ENCODE measurements at places on chromosomes 4 and X.

GRCh38 chrX:107566604-107567262 lies 61.6 kb upstream of the PRPS1 start:
- no peak for DNase-seq

- peak; percentile 34 for DNase-seq
Measured at GRCh38 chr4:95165926-95166524, 382.7 kb downstream of the UNC5C start.

- DNase-seq = no peak
Measured at GRCh38 chr4:127469959-127470809, 162.6 kb upstream of the INTU start.

DNA sequence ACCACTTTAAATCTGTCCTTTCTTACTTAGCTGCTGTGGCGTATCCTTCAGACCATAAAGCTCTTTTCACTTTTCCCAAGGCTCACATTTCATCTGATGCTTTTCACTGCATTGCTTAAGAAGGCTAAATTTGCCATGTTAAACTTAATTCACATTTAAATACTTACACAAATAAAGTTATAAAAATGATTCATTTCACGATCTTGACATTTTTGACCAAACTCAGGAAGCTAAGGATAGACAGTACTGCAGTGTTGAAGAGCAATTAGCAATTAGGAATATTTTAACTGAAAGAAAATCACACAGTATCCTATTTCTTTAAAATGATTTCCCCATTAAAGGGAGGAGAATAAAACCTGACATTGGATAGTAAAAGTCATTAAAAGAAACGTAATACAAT lies 1038.6 kb downstream of the STPG2 start:
- DNase-seq = no peak

DNA sequence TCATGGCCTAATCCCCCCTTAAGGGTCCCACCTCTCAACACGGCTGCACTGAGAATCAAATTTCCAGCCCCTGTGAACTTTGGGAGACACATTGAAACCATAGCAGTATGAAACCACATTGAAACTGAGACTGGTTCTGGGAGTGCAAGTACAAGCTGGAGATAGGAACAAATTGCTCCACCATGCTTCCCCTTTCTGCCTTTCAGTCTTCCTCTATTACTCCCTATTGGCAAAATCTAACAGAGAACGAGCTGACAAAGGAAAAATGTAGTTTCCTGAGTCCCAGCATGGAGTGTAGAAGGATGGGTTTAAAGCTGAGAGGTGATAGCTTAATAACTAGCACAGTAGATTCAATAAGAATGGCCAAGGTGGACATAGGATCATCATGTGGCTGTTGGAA lies 161.7 kb upstream of the RPL34 start:
- DNase-seq = no peak

GRCh38 chrX:15942307-15942706 lies 87.7 kb upstream of the AP1S2 start:
- DNase-seq = no peak

All from hematopoietic multipotent progenitor cell treated with erythropoietin and hydrocortisone succinate and interleukin-3 and kit ligand, for 15 days (in vitro differentiated cells).